ENCODE measurements at places on chromosomes 12 and 14.

- DNase-seq: peak; percentile 96
These were observed 55.1 kb upstream of the ARID2 start for GRCh38 chr12:45674181-45674977.

DNA sequence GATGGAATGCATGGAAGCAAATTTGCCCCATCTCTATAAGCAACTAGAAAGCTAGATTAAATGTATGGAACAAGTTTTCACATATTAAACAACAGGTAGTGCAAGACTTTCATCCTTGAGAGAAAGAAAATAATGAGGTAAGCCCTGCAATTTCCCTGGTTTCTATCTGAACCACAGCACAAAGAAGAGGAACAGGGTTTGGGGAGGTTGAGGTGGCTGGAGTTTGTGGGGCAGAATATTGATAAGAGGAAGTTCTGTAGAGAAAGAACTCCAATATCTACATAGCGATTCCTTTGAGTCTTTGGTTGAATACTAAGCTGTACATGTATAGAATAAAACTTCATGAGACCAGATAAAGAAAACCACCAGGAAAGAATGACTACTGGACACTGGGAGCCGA, 96.3 kb upstream of the CCND2 start:
- no peak for DNase-seq

DNA sequence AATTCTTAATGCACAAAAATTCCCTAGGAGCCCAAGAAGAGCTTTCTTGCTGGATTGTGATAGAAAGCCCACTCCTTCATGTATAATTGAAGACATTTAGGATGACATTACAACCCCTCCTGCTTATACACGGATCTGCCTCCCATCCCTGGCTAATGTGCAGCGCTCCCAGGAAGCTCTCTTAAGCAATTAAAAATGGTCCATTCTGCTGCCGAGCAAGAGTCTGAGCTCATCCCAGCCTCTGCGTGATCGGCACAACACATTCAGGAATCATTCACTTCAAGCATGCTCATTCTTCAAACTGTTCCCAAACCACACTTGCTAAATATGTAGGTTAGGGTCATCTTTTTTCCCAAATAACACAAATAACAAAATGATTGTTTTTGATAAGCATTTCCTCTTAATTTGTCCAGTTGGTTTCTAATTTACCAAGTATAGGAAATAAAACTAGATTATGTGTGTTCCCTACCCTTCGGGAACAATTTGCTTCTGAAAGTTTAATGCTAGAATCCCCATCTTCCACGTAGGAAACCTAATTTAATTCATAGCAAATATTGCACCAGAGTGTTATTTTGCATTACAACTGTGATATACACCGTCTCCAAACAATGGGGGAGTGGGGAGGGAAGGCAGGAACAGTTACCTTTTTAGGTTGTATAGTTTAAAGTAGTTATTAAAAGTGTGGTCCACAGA, 17.3 kb upstream of the TMEM233 start:
- no peak for DNase-seq

- no peak for DNase-seq
These were observed 1.2 kb downstream of the SNX6 start for GRCh38 chr14:34628681-34629135.

- DNase-seq: no peak
These were observed 122.4 kb upstream of the PTPRQ start for GRCh38 chr12:80321653-80322052.

- DNase-seq: peak; percentile 34
These were observed 376.9 kb downstream of the GALC start for GRCh38 chr14:87615822-87616679.

DNA sequence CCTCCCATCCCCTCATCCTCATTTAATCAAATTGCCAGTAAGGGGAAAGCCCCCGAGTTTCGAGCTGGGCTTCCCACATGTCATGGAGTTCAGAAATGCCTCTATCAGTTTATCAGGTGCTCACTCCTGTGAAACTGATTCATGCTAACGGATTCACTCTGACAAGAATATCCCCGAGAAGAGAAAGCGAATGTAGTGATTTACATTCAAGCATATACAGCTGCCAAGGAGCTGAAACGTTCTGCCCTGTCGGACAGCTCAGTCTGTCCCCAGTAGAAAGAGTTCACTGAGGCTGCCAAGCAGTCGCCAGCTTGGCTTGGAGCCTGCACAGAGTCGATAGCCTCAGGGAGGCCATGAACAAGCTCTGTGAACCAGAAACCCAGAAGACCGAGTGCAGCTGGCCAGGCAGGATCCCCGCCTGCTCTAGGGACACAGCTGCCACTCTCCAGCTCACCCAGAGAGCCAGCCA, 88.4 kb downstream of the TMCC3 start:
- peak; percentile 23 for DNase-seq

DNA sequence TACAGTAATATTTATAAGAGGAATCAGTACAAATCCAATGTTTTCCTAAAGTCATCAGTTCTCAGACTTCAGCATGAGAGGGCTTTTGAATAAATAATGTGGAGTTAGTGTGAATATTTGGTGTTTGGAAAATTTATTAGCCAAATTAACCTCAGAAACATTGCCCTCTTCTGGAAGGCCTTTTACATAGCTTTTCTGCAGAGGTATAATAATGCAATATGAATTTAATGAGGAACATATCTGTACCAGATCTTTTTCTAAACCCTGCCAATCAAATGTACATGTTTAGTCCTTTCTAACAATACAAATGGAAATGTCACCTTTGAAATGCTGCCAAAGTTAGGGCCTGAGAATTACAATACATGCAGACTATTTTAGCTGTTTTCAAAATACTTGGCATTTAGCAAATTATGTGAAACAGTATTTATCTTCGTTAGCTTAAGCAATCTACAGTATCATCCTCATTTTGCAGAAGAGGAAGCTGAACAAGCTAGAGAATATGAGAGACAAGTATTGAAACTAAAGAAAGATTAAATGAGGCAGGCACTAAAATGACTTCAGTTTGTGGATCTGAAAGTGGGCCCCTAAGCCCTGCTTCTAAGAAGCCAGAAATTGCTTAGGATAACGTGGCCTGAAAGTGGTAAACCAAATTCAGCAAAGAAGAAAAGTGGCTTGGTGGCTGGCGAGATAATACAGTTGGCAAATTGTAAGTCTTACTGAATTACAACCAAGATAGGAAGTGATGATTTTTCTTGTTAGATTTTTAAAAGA, 60.4 kb upstream of the MANSC4 start:
- no peak for DNase-seq

DNA sequence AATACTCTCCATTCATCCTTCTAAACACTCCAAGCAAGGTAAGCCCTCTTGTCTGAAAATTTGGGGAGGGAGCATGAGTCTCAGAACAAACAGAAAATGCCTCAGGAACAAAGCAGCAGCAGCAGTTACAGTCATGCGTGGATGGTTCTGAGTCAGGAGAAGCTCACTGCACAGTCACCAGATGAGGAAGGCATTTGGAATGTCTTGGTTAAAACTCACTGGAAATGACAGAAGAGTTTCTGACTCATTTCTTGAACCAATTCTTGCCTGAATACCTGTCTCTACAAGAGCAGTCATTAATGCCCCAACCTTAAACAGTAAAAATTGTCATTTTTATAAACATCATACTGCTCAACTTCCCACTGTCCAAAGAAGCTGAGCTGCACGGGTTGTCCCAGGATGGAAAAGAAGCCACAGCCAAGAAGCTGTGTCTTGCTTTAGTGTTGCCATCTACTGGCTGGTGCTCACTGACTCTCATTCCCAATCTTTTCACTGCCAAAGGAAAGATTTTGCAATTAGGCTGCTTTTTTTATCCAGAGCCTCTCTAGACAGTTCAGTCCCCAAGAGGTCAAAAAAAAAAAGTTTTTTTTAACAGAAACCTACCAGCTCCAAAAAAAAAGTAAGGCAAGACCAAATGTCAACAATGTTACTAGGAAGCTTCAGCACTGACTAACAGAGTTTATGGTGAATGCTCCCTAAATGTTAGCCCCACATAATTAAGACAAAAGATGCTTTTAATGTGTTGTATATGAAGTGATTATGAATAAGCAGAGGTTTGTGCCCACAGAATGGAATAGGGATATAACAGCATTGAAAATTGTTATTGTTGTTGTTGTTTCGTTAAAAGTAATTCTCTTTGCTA, 40.4 kb downstream of the KICS2 start:
- peak; percentile 95 for DNase-seq

- DNase-seq: no peak
These were observed 20.2 kb upstream of the PPP1CC start for GRCh38 chr12:110762891-110763290.

GRCh38 chr14:65243766-65244442, 141.6 kb upstream of the MAX start:
- DNase-seq: no peak

- DNase-seq: no peak
These were observed 73.9 kb downstream of the BMP4 start for GRCh38 chr14:53882684-53883083.

GRCh38 chr14:61588419-61588901, 106.9 kb upstream of the HIF1A start:
- DNase-seq: peak; percentile 95

- DNase-seq: peak; percentile 28
These were observed at the start of gene ANKRD33 for GRCh38 chr12:51887476-51888315. TSS of gene ANKRD33 (plus strand) at chr12:51888103. CDS start at chr12:51888187, 84 bp downstream.

GRCh38 chr12:64258576-64258975, 36.5 kb upstream of the KICS2 start:
- no peak for DNase-seq

- no peak for DNase-seq
These were observed 203.1 kb downstream of the AEBP2 start for GRCh38 chr12:19642345-19642744.

- DNase-seq: no peak
These were observed 15.5 kb downstream of the COX14 start for GRCh38 chr12:50127546-50127945.

- no peak for DNase-seq
These were observed 6.8 kb downstream of the ZFHX2 start for GRCh38 chr14:23544511-23545447.

- no peak for DNase-seq
These were observed 2.7 kb upstream of the BEST3 start for GRCh38 chr12:69701826-69702225.

DNA sequence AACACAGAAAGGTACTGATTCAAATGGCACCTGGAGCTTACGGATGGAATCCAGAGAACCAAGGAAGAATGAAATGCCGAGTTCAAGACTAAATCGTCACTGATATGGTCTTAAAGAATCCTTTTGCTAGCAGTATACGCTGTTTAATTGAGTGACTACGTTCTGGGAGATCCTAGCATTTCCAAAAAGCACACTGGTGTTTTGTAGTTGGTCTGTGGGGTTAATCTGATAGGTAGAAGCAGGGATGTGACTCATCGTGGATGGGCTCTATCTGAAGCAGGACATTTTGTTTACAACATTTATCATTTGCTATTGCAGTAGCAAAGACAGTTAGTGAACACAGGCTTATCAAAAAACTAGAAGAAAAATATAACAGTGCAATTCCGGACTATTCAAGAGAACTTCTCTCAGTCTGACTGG, 169.2 kb upstream of the HMGA2 start:
- peak; percentile 76 for DNase-seq

DNA sequence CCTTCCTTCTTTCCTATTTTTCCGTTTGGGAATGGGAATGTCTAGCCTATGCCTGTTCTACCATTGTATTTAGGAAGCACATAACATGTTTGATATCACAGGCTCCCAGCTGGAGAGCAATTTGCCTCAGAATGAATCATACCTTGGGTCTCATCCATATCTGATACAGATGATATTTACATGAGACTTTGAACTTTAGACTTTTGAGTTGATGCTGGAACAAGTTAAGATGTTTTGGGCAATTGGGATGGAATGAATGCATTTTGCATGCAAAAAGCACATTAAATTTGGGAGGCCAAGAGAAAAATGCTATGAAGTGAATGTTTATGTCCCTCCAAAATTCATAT, 61.9 kb upstream of the BEGAIN start:
- DNase-seq: peak; percentile 75

GRCh38 chr12:89827592-89827991, 119.0 kb upstream of the ATP2B1 start:
- no peak for DNase-seq

DNA sequence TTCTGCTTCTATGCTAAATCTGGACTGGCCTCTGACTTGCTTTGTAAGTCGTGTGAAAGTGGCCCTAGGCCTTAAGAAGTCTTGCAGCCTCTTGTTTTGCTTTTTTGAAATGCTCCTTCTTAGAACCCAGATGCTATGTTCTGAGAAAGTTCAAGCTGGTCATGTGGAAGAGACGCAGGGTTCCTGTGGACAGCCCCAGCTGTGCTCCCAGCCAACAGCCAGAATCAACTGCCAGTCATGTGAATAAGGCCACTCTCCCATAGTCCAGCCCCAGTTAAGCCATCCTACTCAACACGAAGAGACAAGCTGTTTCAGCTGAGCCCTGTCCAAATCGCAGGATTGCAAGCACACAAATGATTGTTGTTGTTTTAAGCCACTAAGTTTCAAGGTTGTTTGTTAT, 37.3 kb upstream of the TBPL2 start:
- no peak for DNase-seq

GRCh38 chr14:64825509-64825908, 54.2 kb downstream of the SPTB start:
- DNase-seq: no peak

DNA sequence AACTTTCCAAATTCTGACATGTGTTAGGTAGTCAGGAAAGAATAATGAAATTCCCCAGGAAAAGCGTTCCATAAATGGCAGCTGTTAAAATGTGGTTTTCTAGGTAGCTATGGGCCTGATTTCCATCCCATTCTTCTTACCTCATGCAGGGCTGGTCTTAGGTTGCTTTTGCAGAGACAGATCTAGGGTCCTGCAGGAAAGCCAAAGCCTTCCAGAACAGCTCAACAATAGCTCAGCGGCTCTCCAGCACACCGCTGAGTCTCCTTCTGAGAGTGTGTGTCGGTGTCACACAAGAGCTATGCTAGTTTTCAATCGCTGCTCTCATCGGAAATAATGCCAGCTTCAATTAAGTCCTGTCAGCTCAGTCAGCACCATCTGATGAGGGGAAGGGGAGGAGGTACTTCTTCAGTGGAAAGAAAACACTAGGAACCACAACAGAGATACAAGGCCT, 106.7 kb downstream of the TMEM30B start:
- DNase-seq: no peak

DNA sequence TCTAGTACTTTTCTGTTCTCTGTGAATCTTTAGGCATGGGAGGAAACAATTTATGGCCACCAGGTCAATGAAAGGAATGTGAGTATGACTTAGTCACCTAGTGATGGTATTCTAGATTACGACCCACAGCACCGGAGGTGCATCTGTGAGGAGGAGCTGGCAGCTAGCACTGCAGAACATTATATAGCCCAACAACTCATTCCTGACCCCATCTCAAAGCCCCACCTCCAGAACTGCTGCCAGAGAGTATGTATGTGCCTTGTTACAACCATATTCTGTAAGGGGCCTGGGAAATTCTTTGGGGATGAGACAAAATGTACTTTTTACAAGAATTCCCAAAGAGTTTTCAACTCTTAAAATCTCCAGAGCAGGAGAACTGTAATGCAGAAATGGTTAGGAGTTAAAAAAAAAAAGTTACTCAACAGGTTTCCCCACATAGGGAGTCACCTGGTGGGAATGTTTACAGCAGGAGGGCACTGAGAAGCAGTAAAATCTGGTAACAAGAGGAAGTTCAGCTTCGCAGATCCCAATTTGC, 34.9 kb upstream of the CERS5 start:
- peak; percentile 26 for DNase-seq

GRCh38 chr14:96660667-96661066, 136.5 kb upstream of the VRK1 start:
- no peak for DNase-seq
